ENCODE measurements at places on chromosomes 2 and 18.

- DNase-seq: no peak
Measured at GRCh38 chr2:8659092-8659734, 22.6 kb upstream of the ID2 start.

- no peak for DNase-seq
Measured at GRCh38 chr18:37332628-37333420, 232.8 kb downstream of the CELF4 start.

- no peak for DNase-seq
Measured at GRCh38 chr2:52918551-52918950, 849.1 kb upstream of the CHAC2 start.

GRCh38 chr2:150624001-150624401, 136.5 kb upstream of the RND3 start:
- DNase-seq: no peak

GRCh38 chr2:180376066-180376465, 369.0 kb upstream of the CWC22 start:
- DNase-seq: no peak

DNA sequence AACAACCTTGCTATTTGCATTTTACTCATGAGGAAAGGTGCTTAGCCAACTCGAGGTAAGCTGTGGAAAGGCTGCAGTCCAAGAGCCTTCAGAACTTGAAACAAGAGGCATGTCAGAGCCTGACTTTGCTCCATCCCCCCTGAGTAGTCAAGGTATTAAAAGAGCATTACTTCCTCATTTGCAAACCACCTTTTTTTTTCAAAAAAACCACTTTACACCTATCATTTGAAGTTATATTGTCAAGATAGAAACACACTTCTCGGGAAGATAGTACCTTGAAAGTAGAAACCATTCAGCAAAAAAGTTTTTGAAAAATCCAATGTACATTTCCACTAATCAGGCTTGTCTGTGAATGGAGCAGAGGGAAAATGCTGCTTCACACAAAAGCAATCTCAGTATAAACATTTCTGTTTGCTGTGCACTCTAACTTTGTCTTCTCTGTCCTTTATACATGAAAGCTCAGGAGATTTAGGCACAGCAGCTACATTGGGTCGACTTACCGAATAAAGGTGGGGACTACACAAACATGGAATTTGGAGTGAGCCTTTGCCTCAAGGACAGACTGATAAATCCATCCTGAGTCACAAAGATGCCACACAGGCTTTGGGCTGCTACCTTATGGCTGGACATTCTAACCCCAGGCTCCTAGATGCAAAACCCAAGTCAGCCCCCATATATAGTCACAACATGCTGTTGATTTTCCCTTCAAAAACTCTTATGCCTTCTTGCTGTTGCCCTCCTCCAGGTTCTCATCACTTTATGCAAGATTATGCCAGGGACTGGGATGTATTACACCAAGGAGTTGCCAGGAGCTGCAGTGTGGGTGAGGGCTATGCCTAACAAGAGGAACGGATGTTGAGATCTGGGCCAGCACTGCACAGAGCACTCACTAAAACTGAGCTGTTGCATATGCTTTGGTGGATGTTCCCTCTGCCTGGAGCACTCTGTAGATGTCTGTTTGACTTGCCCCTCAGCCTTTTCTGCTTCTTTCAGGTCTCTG, 41.4 kb upstream of the EML4 start:
- DNase-seq: peak; percentile 15

- DNase-seq: no peak
Measured at GRCh38 chr2:219664944-219665343, 37.5 kb downstream of the SLC4A3 start.

- peak; percentile 68 for DNase-seq
Measured at GRCh38 chr2:238256594-238257104, 16.8 kb upstream of the HES6 start.

GRCh38 chr2:238843476-238843875, 4.4 kb upstream of the TWIST2 start:
- no peak for DNase-seq

GRCh38 chr2:8999102-8999446, 4.4 kb downstream of the MBOAT2 start:
- no peak for DNase-seq

DNA sequence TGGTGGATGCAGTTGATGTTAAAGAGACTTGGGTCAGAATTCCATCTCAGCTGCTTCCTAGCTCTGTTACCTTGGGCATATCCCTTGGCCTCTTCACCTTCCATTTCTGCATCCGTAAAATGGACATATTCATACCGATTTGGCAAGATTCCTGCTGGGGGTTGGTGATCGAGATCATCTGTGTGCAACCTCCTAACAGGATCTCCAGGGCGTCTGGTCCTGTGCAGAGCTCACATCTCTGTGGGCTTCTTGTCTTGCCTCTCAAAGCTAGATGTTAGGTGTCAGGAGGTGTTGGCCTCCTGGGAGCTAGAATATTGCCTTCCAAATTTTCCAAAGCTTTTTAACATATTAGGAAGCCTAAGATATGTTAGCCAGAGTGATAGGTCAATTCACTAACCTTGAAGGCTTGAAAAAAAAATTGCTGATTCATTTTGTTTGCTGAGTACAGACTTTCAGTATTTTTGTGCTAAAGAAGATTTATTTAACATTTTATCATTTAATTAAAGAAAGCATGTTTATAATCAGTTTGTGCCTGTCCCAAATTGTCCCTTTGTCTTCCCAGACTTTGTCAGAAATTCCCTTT, 69.7 kb upstream of the ZNF516 start:
- DNase-seq: no peak

GRCh38 chr2:147546109-147546508, 298.7 kb upstream of the ACVR2A start:
- no peak for DNase-seq
